Hippocampal formation (tissue), 2 donors: ENCODE measurements at places on chromosomes 3 and 15.

GRCh38 chr15:48089702-48090101 is 31.1 kb upstream of the SLC24A5 start:
- DNase-seq = no peak

- no peak for DNase-seq
Observed at GRCh38 chr15:25439369-25439836, 579 bp upstream of the UBE3A start.

DNA sequence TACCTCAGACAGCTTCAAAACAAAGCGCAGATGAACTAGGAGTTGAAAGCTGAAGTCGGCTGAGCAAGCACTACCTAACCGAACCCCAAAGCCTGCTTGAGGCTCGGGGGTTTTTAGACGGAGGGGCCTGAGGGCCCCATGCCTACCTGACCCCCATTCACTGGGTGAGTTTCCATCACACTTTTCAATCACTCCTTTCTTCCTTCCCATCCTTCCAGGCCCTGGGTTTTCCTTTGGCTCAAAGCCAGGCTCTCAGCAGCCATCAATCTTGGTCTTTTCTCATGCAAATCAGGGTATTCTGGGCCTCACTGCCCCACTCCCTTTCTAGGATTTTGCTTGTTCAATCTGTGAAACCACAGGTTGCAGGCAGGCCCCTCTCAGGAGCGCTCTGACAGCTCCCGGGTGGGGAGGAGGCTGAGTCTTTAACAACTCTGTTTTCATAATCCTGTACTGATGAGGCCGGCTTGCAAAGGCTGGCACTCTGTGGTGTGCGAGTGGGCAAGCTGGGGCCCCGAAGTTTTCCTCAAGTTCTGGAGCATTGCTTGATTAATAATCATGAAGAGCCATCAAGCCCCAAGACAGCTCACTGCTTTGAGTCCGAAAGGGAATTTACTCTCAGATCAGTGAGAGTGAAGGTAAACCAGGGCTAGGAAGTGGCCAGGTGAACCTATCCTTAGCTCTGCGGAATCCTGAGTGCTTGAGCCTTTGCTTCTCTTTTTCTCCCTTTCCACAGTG is 97.6 kb downstream of the FRMD4B start:
- DNase-seq = no peak

DNA sequence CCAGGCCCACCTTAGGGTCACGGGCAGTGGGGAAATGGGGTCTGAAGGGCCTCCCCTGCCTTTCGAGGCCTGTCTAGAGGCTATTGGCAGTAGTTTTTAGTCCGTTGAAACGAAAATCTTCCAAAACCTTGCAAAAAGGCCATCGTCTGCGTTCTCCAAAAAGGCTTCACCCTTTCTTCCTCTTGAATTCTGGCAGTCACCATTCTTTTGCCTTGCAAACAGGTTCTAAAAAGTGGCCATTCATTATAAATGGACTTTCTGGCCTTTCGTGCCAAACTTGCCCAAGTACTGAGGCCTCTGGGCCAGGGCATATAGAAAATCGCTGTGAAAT is 367 bp upstream of the TARS3 start:
- no peak for DNase-seq

GRCh38 chr15:95910643-95911212 is 419.8 kb upstream of the NR2F2 start:
- no peak for DNase-seq

GRCh38 chr15:78034495-78035191 is 42.9 kb downstream of the TBC1D2B start:
- DNase-seq = no peak

DNA sequence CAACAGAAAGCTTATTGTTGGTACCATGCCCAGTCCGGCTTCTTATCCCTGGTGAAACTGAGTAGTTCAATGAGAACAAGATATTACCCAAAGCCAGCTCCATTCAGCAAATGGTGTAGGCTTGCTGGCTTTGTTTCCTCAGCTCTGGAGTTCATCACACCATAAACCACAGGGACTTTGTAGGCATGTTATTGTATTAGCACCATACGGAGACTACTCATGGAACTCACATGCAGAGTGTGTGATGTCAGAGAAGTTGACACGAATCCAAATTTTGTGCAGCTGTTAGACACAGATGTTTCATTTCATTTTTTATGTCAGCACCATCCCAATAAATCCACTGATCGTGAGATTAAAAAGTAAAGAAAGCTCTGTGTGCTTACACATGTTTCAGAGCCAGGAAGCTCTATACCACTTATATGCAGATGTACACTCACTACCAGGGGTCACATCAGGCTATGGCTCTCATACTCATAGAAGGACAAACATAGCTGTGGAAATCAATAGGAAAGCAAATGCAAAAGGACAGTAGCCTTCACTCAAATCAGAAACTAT is 63.4 kb upstream of the LEKR1 start:
- DNase-seq = no peak
